Gastrocnemius medialis (tissue), 4 donors: ENCODE measurements at places on chromosomes 3 and 15.

DNA sequence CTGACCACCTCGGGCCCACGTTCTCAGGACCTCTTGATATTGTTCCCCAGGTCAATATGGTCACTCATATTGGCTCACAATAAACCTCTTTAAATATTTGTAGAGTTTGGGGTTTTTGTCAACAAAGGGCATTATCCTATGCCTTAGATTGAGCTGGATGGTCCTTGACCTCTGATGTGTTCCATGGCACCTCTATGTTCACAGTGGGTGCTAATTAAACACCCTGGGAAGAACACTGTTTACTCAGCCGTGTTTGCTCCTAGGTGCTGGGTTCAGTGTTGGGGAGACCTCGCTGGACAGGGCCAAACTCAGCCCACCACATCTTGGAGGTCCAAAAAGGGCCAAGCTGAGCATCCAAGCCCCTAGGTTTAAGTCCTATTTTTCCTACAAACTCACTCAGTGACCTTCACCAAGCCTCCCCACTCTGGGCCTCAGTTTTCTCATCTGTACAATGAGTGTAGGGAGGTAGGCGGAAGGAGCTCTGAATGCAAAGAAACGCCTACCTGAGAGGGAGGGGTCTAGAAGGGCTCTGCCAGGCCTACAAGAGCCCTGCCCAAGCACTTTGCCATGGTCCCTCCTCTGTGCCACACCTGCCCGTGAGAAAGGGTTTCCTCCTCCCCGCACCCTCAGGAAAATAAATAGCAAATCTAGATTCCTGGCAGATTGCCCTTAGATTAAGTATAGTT, 7.2 kb downstream of the FAM174B start:
- no peak for DNase-seq

GRCh38 chr3:144529566-144529965, 557.9 kb downstream of the DIPK2A start:
- DNase-seq = no peak

GRCh38 chr3:43345877-43346276, 59.5 kb downstream of the SNRK start:
- DNase-seq = no peak

DNA sequence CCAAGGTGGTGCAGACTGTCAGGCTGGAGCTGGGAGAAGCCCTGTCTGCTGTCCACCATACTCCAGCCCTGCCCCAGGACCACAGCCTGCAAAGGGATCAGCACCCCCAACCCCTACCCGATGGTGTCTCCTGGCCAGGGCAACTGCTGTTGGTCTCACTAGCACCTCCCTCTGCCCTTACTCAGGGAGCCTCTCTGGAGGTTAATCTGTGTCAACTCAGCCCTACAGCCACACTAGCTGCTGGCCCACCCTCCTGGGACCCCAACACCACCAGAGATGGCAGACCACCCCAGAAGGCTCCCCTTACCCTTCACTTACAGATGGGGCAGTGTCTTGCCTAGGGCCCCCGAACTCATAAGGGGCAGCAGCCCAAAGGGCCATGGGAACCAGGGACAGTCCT, 65.2 kb downstream of the TLE3 start:
- DNase-seq = no peak

DNA sequence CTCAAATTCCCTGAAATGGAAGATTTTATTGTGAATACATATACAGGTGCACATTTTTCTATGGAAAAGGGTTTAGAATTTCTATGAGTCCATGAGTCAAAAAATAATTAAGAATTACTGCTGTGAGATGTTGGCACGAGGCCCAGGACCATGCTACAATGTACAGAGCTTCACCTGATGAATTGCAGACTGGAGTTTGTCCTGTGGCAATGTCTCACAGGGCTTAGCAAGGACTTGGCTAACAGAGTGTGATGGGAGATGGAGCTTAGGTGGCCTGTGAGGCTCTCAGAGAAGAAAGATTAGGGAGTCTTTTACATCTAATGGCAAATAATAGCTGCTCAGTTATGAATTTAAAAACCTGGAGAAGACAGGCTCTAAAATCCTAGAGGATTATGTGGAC, 219.5 kb upstream of the CBLB start:
- no peak for DNase-seq

DNA sequence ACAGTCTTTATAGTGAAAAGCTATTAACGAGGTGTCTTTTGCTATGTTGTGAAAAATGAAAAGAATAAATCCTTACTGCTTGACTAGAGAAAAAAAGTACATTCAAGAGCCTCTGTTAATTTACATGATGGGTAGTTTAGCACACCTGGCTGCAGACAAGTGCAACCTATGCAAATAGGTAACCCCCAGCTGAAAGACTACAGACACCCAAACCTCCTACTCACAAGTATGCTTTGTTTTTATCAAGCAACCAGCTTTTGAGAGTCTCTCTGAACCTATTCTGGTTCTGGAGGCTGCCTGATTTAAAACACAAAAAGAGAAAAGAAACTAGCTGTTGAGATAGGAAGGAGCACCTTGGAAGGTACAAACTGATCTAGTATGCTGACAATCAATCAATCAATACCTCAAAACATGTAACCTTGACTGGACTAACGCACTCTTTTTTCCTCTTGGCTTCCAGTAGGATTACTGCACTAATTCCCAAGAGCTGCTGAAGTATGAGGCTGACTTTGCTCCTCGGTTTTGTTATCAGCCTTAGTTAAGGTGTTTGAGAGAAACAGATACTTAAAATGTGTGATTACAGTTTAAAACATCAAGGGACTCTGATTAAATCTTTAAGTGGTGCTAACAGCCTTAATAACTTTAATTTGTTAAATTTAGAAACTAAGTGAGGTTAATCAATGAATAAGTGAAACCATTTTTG, 63.6 kb downstream of the OSBPL10 start:
- DNase-seq = no peak

- peak; percentile 10 for DNase-seq
Measured at GRCh38 chr3:51709004-51709420, 2.1 kb downstream of the GRM2 start.

DNA sequence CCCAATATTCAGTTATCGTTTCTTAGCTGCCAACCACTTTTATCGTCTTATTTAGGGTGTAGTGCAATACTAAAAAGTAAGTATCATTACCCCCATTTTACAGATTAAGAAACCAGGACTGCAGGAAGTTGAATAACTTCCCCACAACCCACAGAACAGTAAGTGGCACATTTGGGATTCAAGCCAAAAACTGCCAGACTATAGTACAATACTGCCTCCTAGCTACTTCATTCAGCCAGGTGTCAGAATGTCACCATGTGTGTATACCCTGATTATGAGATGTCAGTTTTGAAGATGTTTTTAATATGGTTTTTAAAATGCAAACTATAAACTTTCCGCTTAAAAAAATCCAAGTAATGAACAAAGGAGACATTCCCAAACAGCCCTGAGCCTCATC, 74.2 kb upstream of the PROK2 start:
- DNase-seq = no peak

DNA sequence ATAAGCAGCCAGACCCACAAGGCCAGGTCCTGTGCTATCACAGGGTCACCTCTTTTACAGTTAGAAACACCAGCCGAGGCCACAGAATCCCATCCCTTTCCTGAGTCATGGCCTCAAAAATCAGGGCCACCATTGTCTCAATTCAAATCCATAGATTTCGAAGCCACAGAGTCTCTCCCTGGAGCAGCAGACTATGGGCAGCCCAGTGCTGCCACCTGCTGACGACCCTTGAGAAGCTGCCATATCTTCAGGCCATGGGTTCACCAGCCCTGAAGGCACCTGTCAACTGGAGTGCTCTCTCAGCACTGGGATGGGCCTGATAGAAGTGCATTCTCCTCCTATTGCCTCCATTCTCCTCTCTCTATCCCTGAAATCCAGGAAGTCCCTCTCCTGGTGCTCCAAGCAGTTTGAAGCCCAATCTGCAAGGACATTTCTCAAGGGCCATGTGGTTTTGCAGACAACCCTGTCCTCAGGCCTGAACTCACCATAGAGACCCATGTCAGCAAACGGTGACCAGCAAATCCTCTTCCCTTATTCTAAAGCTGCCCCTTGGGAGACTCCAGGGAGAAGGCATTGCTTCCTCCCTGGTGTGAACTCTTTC, 39.6 kb downstream of the TGM4 start:
- peak; percentile 17 for DNase-seq

GRCh38 chr3:16112910-16113504, 61.5 kb upstream of the GALNT15 start:
- no peak for DNase-seq

DNA sequence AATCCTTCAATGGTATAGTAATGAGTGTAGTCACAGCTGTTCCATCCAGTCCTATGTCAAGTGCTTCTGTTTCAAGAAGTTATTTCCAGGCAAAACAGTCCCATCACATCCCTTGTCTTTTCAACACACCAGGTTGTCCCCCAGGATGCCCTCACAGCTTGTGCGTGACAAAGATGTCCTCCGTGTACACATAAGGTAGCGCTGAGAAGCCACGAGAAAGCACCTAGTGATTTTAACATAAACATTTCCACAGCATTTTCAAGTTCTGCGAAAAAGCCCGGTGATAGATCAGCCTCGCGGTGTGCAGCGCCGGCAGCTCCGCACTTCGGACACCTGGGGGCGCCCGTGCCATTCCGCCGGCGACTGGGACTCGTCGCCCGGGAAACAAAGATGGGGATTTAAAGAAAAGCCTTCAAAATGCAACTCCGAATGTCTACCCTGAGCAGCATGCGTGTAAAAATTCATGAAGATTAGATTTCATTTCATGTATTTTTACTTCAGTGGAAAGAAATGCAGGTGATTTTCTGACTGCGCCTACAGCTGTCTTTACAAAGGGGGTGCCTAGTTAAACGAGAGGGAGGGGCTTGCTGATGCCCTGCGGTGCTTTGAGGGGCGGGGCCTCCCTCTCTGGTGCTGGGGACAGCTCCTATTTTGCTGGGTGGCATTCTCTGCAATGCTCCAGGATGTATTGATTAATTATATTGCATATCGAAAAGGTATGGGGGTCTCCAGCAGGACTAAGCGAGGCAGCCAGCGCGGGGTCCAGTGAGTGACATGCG, 49.9 kb downstream of the KY start:
- DNase-seq = no peak

GRCh38 chr15:73838831-73839426, 34.4 kb upstream of the TBC1D21 start:
- peak; percentile 70 for DNase-seq

DNA sequence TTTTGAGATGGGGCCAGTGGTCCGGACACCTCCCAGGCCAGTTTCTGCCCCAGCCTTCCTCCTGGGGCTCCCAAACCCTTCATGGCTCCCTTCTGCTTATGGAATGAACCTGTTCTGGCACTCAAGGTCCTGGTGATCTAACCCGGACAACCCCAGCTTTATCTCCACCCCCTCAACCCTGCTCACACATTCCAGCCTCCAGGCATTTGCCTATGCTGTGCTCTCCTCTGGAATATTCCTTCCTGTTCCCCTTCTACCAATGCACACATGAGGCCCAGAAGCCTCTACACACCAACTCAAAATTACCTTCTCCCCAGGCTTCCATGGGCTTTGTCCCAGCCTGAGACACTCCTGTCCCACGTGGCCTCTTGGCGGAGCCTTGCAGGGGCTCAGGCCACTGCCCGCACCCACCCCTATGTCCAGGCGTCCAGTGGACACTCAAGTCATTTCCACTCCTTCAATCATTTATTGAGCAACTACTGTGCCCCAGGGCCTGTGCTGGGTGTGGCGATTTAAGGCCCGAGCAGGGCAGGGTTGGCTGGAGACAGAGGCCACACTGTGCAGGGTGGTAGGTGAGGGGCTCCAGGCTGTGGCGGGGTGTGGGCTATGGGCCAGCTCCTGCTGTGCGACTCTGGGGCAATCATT, 18.8 kb downstream of the PLXND1 start:
- DNase-seq = no peak

- DNase-seq = no peak
Measured at GRCh38 chr3:138390582-138390932, 42.2 kb downstream of the MRAS start.

DNA sequence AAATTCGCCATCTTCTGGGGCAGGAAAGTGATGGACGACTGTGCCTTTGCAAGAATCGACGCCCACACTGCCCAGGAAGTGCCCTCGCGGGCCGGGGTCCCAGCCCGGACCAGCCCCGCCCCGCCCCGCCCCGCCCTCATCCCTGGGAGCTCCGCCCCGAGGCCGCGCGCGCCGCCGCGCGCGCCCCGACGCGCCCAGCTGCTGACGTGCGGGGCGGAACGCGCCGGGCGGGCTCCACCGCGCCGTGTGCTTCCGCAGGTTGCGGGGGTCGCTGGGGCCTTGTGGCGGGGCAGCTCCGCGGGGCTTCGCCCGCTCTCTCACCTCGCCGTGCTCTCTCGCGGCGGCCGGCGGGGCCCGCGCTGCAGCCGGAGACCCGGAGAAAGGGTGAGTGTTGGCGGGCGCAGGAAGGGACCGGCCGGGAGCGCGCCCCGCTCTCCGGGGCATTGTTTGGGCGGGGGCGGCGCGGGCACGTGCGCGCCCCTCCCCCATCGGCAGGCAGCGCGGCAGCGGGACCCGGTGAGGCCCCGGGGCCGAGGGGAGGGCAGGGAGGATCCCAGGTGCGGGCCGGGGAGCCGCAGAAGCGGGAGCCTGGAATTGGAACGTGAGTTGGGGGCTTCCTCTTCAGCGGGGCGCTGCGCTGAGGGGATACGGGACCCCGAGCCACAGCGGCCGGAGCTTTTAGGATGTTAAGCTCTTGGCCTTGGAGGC, at the start of gene YEATS2:
YEATS2 (plus strand) TSS at position 188 of the 708 bp plus-strand sequence. CDS start 17,366 bp downstream, outside the sequence.
- peak; percentile 10 for DNase-seq

DNA sequence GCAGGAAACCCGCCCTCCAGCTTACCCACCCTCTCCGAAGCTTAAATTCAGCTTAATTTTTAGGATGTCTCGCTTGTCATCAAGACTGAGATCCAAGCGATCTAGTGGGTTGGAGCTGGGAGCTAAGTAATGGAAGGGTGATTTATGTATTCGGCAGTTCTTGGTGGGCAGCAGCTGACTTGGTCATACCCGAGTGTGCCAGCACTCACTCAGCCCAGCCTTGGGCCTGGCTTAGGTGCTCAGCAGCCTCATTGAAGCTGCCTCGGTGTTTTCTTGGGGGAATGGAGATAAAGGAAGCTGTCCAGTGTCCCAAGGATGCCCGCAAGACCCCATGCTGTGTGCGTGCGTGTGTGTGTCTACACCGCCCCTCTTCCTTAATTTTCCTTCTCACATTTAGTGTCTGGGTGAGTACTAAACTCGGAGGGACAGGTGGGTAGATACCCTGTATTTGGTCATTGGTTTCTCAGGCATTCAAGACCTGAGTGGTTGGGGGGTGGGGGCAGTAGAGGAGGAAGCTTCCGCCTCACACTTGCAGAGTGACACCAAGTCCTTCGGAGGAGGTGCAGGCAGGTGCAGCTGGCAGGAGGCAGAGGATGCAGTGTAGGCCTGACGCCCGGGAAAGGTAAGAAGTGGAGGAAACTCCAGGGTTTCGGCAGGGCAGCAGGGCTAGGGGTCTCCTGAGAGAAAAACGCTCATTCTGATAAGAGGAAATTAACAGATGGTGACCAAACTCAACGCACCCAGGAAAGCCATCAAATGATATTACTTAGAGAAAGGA, 92.8 kb downstream of the PCSK6 start:
- no peak for DNase-seq

DNA sequence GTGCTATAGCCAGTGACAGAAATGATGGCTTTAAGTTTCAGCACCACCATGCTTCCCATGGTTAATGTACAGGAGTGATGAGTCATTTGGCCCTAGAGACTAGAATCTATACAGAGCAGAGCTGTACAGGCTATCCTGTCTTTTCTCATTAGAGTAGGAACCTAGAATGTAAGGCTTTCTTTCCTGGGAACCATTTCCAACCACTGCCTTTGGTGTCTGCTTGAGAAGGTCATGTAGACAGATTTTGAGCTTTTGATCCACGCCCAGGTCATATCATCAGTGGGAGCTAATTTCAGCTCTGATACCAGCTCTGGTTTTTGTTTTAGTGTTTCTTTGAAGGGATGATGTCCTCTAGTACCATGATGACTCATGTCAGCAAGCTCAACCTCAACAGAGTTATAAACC, 543.1 kb downstream of the NTRK3 start:
- DNase-seq = no peak

- DNase-seq = no peak
Measured at GRCh38 chr3:28317438-28318022, 31.0 kb upstream of the ZCWPW2 start.
